IMR-90 (cell line): ENCODE measurements at places on chromosomes 11 and 22. TPM values are rescaled to one million over a fixed set of nuclear protein-coding genes. Genes with fewer than 3 reads are reported as not detected.

DNA sequence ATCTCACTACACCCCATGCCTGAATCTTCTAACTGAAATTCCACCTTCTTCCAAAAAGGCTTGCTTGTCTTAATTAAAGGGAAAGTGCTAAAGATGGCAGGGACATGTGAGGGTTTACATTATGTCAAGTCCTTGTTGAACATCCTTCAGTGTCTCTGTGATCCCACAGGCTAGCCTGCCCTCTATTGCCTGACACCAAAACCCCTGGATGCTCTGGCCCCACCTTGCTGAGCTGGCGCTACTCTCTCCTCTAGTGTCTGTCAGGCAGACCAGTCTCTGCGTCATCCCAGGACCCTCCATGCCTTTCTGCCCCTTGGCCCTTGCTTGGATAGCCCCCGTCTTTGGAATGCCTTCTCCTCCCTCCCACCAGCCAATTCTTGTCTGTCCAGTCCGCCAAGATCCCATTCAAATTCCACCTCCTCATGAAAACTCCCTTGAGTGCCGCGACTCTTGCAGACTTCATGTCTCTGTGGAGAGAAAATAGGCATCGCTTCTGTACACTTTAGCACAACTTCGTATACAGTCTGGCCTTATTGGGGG, 69.3 kb downstream of the PKNOX2 start:
- DNase-seq = no peak

DNA sequence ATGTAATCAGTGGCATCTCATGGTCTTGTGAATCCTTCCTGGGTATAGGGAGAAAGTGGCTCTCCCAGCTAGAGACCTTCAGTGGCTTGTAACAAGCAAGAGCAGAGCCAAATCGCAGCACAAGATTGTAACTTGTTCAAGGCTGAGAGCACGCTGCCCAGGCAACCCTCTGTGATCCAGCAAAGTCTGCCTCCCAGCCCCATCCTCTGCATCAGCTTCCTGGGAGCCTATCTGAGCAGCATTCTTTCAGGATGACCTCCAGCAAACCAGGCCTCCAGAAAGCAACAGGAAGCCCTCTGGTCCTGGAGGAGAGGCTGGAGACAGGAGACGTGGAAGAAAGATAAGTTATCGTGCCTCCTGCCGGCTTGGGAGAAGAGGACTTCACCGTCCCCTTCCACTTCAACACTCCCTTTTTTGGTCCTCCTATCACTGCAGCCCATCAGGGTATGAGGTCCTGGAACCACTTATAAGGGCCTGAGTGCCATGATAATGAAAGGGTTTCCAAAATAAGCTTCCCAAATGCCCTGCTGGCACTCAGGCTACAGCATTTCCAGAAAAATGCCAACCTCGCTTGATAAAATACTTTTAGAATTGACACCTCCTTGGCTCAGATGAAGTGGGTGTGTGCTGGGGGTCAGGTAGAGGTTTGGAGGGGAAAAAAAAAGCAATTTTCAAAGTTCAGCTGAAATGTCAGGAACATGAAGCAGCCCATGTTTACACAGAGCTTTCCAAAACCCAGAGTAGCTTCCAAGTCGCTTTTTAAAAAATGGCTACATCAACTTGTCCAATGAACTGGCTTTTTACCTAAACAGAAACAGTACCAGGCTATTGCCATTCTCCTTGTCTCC, 80.2 kb downstream of the PLEKHA7 start:
- DNase-seq = no peak

- DNase-seq = no peak
These were observed 1.9 kb upstream of the GRAMD1B start for GRCh38 chr11:123428116-123428715.

- DNase-seq = no peak
These were observed 12.0 kb upstream of the FOLR1 start for GRCh38 chr11:72179804-72180396.

DNA sequence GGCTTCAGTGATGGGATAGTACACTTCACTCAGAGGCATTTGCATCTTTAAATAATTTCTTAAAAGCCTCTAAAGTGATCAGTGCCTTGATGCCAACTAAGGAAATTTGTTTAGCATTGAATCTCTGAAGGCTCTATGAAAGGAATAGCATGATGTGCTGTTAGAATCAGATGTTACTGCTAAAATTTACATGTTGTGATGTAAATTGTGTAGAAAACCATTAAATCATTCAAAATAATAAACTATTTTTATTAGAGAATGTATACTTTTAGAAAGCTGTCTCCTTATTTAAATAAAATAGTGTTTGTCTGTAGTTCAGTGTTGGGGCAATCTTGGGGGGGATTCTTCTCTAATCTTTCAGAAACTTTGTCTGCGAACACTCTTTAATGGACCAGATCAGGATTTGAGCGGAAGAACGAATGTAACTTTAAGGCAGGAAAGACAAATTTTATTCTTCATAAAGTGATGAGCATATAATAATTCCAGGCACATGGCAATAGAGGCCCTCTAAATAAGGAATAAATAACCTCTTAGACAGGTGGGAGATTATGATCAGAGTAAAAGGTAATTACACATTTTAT, 4.6 kb downstream of the MALAT1 start:
- peak; percentile 33 for DNase-seq

- no peak for DNase-seq
These were observed 18.8 kb upstream of the BRSK2 start for GRCh38 chr11:1371026-1371325.

GRCh38 chr11:95338430-95338991, 107.5 kb upstream of the SESN3 start:
- DNase-seq = peak; percentile 10

DNA sequence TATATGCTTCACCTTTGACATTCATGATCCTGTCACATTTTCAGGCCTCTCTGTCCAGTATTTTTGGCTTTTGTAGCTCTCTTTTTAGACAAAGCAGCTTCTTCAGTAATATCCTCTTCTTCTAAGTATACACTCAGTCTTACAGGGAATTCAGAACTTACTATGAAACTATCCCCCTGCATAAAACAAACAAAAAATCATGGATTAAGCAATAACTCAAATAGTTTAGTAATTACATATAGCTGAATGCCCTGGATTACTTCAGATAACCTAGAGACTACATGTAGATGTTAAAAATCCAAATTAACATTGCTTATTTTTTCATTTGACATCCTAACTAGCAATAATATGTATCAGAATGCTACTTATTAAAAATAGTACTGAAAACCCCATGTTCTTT, 5.2 kb downstream of the TAF1D start:
- DNase-seq = peak; percentile 63

DNA sequence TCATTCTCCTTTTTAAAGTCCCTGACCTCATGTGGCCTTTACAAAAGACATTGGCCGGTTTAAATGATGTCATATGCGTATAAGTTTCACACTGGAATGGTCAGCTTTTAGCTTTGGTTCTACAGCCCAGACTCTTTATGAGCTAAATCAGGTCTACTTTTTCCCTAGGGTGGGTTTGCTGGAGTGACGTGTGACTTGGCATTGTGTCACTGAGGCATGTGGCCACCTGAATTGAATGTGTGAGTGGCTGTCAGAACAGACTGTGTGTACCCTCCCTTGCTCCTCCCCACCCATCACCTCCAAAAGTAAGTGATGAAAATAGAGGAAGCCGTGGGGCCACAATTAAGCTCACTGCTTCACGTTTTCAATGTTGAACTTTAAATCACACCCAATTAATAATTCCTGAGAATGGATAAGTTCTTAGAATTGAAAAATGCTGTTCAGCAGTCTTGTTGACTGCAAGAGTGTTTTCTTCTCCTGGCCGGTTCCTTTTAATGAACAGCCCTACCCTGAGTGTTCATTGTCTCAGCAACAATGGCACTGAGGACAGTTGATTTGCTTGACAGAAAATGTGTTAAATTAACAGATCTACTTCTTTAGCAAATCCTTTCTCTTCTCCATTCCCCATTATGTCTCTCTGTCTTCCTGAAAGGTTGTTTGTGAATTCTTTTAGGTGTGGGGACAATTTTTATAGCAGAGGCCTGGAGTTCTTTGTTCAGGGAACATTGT, 11.3 kb downstream of the CECR2 start:
- DNase-seq = no peak

ZP1 gene
- total RNA-seq = 0.18 and 0.28 TPM in 2 replicates
